Effector memory CD4-positive, alpha-beta T cell (primary cell): ENCODE measurements at places on chromosomes 13 and 19.

DNA sequence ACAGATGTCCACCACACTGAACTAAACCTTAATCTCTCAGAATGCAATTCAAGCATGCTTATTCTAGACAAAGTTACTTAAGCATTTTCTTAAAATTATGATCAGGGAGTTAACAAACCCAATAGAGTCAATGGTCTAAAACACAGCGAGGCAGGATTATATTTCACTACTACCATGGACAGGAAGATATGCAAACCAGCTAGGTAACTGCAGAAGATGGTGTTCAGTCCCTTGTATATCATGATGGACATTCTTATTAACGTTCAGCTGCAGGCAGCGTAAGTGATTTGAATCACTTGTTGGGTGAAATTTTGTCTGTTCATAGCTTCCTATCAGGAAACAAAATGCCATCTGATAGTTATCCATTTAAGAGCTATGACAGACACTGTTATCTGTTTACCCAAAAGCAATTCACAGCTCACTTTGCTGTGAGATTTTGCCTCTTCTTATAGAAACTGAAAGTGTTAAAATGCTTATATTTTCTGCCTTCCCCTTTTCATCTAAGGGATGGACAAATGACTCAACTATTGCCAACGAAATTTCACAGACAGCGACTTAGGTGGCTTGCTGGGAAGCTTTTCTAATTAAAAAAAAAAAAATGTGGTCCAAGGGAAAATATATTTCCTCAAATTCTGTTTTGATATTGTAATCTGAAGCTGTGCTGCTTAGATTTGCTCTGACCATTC is 591.9 kb downstream of the DACH1 start:
- DNase-seq, result no peak

DNA sequence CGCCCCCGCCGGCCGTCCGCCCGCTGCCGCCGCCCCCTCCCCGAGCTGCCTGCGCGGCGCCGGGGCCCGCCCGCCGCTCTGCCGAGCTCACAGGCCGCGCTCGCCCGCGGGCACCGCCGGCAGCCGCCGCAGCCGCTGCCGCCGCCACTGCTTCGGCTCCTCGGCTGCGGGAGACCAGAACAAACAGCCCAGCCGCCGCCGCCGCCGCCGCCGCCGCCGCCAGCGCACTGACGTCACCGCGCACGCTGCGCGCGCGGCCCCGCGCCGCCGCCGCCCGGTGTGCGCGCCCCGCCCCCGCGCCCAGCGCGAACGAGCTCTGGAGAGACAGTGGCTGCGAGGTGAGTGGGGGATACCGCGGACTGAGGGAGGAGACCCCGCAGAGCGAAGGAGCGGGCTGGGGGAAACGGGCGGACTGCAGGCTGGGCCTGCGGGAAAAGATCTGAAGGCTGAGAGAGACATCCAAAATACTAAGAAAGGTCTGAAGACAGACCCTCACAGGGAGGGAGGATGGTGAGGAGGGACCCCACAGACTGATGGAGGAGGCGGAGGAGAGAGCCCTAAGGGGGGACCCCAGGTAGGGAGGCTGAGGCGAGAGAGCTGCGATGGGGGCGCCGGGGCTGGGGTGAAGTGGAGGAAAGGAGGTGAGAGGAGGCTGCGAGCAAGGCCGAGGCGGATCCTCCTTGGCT is at the start of gene BRD4:
TSS of gene BRD4 (minus strand) at position 229 of the 686 bp plus-strand sequence. CDS start 59,440 bp downstream, outside the sequence.
- peak; percentile 64 for DNase-seq

DNA sequence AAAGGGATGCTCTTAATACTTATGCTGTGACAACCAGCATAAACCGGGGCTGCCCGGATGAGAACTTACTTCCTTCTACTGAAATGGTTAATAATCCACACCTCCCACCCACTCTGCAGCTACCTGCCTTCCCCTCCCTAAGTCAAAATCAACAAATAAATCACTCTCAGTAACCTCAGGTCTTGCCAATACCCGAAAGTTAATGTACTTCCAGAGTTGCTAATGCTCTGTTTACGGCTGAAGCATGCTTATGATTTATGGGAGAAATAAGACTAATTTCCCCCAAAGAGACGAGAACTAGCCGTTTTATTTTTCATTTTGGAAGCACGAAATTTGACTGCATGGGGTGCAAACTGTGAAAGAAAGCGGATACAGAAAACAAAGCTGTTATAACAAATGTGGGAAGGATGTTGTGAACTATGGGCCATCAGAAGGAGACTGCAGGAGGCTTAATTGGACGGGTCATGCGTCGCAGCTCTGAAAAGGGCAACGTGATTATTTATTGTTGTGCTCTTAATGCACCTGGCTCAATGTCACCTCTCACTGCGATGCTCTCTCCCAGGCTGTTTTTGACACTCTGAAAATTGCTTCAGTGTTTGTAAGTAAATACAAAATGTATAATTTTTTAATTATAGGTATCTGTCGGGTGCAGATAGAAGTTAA is 114.0 kb upstream of the SLC7A1 start:
- DNase-seq, result no peak

GRCh38 chr19:14770944-14771839 is 7.2 kb downstream of the ADGRE2 start:
- no peak for DNase-seq

DNA sequence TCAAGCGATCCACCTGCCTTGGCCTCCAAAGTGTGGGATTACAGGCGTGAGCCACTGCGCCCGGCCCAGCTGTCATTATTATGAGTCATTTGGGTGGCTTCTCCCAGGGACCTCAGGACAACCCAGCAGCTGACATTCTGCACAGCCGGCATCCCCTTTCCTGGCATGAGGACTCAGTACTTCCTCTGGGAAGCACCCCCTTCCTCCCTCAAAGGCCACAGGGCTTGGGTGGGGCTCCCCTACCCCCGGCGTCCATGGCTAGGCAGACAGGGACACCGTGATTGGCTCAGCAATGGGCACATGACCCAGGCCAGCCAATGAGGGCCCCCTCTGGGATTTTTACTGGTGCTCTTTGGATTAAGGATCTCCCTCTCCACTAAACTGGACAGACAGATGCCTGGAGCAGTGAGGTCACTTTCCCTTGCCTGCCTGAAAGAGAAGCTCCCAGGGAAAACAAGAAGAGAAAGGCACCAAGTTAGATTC is 6.0 kb downstream of the KANK2 start:
- no peak for DNase-seq

GRCh38 chr13:105116966-105117365 is 1418.5 kb downstream of the EFNB2 start:
- no peak for DNase-seq

DNA sequence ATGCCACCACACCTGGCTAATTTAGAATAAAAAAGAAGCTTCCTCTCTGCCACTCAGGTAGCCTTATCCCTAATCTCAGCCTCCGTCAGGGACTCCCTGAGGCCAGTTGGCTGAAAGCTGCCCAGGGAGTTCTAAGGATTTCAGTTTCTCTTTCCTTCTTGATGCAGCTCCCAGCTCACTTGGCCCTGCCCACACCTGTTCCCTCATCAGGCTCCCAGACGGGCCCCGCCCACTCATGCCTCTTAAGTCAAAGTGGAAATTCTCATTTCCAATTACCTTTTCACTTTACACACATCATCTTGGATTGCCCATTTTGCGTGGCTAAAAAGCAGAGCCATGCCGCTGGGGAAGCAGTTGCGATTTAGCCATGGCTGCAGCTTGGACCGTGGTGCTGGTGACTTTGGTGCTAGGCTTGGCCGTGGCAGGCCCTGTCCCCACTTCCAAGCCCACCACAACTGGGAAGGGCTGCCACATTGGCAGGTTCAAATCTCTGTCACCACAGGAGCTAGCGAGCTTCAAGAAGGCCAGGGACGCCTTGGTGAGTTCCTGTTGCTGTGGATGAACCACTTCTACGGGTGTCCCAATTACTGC is at the start of gene IFNL1:
TSS of gene IFNL1 (plus strand) at position 353 of the 591 bp plus-strand sequence. CDS start at position 368, 15 bp downstream.
- DNase-seq, result no peak

- no peak for DNase-seq
These were observed 24.2 kb upstream of the SLC35E1 start for GRCh38 chr19:16596399-16596798.

- no peak for DNase-seq
These were observed 22.1 kb downstream of the EDNRB start for GRCh38 chr13:77896536-77896935.

DNA sequence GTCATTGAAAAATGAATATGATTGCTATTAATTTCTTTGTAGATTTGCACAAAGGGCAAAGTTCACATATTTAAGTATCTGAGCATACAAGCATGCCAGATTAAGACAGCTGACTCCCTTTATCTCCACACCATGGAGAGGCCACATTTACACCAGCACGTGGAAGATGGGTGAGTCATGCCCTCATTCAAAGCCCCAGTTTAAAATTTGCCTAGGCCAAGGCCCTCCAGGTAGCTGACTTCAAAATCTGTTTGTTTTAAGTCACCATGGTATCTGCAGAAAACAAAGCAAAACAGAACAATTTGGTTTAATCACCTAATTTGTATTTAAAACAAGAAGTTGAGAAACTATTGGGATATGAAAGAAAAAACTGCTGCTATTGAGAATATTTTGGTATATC is 109.2 kb downstream of the ESD start:
- no peak for DNase-seq

- DNase-seq, result no peak
These were observed 2.5 kb downstream of the ATP4B start for GRCh38 chr13:113655346-113656002.
